NCI-H446 treated with DMSO at 0.1 percent for 48 hours (cell line): ENCODE measurements at places on chromosomes 6 and 20.

DNA sequence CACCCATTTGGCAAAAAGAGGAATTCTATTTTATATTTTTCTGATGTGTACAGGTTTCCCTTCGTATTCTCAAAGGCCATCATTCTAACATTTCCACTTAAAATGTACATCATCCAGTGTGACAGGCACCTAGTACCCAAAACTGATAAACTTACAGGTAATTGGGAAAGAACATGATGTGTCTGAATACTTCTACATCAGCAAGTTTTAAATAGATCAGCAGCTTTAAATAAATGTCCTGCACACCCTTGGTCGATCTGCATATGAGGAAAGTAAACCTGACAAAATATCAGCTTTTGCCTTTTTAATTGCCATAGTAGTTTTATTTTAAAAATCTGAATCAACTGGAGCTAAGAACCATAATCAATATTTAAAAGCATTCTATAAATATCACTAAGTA lies 26.5 kb downstream of the TOMM6 start:
- DNase-seq: no peak

GRCh38 chr6:105645958-105646357 lies 243.1 kb upstream of the PREP start:
- DNase-seq: no peak

- no peak for DNase-seq
Measured at GRCh38 chr6:105606831-105607463, 204.1 kb upstream of the PREP start.

- DNase-seq: no peak
Measured at GRCh38 chr6:158648682-158649131, 1.1 kb upstream of the SYTL3 start.

- no peak for DNase-seq
Measured at GRCh38 chr6:26660000-26660361, 435 bp upstream of the ZNF322 start.

DNA sequence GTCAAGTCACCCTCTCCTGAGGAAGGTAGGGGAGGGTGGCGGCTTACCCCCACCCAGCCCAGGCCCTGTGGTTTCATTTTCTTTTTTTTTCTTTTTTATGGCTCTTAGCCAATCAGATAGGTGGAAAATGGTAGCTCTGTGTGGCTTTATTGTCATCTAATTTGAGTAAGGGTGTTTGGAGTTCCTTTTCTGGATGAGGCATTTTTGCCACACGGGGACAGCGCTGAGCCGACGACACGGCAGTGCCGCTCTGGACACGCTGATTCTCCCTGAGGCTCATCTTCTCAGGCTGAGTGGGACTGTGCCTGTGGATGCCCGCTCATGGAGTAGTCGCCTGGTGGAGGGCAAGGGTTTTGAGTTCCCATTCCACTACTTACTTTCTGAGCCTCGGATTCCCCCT lies 37.6 kb upstream of the ANGPT4 start:
- DNase-seq: no peak

DNA sequence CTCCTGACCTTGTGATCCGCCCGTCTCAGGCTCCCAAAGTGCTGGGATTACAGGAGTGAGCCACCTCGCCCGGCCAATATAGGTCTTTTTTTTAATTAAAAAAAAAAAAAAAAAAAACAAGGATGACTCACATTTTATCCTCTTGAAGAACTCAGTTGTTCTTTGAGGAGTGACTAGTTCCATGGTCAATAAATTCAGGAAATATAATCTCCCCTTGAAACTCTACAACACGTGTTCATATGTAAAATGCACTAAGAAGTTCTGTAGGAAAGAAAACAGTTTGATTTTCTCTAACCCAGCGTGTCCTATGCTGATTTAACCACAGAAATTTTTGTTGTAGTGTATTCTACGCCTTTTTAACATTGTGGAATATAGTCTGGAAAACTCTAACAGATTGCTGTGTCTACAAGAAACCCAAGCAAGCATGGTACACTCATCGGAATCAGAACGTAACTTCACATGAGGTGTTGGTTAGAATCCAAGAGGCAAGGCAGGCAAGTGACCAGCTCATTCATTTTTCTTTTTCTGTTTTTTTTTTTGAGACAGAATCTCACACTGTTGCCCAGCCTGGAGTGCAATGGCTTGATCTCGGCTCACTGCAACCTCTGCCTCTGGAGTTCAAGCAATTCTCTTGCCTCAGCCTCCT lies 79.0 kb upstream of the ZNF217 start:
- DNase-seq: no peak

- no peak for DNase-seq
Measured at GRCh38 chr20:34986311-34987287, 30.9 kb downstream of the MYH7B start.

DNA sequence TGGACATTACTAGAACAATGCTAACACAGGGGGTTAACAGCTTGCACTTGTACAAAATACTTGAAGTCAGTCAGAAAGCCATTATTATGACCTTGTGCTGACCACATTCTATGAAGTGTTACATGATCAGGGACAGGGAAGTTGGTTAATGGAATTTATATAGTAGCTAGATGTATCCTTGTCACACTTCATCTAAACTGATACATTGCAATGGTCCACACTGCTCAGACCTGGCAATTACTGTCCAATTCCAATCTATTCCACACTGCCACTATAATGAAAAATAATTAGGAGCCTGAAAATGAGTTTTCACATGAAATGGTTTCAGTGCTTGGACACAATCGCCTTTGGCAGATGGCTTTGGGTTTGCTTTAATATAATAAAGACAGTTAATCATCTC lies 850.8 kb downstream of the EPHA7 start:
- no peak for DNase-seq

GRCh38 chr6:144919560-144919959 lies 634.4 kb downstream of the UTRN start:
- no peak for DNase-seq

- no peak for DNase-seq
Measured at GRCh38 chr20:21259346-21259745, 43.8 kb upstream of the XRN2 start.

DNA sequence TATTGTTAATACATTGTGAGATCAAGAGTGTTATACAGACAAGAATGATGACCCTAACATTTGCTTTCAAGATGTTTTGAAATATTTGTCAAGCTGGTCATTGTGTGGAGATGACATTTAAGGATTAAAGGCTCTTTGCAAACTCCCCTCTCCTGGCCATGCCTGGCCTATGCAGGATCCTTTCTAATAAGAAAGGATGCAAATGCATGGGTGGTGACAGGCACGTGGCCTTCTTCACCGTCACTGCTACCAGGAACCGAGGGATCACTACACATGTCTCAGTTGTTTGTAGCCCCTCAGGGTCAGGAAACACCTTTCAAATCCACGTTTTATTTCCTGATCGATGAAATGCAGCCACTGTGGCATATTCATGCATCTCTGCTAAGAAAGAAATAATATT lies 419.7 kb downstream of the PRKN start:
- no peak for DNase-seq

DNA sequence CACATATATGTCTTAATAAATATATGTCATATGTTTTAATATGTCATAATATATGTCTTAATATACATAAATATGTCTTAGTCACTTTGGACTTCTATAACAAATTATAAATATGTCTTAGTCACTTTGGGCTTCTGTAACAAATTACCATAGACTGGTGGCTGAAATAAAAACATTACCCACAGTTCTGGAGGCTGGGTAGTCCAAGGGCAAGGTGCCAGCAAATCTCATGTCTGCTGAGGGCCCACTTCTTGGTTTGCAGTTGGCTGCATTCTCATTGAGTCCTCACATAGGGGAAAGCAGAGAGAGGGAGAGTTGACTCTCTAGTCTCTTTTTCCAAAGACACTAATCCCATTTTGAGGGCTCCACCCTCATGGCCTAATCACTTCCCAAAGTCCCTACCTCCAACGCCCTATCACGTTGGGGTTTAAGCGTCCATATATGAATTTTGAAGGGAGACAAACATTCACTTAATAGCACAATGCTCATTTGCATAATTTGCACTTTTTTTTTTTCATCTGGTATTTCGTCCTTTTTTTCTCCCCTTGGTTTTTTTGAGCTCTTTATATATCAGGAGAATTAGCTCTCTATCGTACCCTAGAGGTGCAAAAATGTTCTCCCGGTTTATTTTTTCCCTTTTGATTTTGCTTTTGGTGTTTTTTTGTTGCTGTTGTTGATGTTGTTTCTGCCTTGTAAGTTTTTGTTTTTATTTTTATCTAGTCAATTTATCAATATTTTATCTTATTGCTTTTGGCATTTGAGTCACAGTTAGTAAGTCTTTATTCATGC lies 266.4 kb downstream of the PLCB1 start:
- DNase-seq: no peak

DNA sequence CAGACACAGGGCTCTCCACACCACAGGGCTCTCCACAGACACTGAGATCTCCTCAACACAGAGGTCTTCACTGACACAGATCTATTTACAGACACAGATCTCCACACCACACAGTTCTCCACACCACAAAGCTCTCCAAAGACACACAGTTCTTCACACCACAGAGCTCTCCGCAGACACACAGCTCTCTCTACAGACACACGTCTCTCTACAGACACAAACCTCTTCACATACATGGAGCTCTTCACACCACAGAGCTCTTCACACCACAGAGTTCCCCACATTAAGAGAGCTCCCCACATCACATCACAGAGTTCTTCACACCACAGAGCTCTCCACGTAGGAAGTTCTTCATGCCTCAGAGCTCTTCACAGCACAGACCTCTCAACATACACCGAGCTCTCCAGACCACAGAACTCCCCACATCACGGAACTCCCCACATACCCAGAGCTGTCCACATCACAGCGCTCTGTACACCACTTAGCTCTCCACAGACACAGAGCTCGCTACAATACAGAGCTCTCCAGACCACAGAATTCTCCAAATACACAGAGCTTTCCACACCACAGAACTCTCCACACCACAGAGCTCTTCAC lies 53.9 kb downstream of the ERMARD start:
- no peak for DNase-seq

DNA sequence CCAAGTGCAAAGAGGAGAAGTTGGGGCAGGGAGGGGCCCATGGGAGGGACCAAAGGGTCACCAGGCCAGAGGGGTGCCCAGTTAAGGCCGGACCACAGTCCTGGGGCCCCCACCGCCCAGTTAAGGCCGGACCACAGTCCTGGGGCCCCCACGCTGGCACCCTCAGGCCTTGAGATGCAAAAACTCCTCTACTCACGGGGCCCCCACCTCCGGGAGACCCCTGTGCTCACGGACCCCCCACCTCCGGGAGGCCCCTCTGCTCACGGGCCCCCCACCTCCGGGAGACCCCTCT lies 16.9 kb downstream of the KCNQ2 start:
- DNase-seq: no peak

DNA sequence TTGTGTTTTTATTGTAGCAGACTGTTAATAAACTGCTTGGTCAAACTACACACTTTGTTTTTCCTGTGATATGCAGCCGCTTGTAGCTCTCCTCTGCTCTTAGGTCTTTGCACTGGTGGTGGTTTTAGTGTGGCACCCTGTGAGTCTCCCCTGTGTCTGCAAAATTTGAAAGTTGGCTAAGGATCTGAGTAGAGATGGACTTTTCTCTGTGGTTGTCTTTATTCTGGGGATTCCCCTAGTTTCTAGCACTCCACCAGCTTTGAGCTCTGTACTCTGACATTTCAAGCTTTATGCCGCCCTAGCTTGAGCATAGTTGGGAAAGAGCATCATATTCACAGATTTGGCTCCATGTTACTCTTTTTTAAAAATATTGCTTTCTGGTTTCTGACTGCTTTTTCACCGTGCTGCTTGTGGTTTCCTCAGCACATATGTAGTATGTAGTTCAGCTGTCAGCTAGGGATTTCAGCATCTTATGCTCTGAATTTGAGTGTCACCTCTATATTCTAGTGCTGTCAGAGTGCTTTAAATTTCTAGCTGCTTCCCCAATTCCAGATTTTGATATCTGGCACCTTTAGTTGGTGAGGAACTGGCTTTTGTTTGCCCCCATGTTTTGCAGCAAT lies 25.4 kb downstream of the CDYL start:
- no peak for DNase-seq

DNA sequence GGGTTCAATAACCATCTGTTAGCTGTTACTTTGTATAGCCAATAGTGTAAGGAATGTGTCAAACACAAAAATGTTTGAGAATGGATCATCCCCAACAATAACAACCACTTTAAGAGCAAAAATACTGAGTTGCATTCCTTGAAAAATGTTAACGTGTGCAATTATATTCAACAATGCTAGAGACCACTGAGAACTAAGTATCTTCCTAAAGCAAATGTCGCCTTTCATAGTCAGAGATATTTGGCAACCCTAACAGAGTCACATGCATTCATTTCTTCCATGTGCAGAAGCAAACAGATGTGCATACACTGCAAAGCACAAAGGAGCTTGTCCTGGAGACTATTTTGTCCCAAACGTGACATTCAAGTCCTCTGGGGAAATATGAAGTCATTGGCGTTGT lies 448.6 kb downstream of the GJA1 start:
- no peak for DNase-seq

DNA sequence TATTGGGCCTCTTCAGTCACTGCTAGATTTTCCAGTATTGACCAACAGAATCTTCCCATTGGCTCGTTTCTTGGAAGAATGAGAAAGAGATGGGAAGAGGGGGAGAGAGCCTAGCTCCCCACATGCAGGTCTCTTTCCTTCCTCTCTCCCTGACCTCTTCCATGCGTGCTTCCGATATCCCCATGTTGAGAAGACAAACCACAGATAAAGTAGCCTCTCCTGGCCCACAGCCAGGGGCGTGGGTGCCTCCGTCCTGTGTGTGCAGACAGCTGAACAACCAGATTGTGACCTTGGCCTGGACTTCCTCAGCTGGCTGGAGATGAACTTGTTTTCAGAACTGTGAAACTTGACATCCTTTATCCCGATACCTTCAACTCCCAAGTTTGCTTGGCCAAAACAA lies 71.0 kb downstream of the EDN3 start:
- DNase-seq: no peak

GRCh38 chr6:47072667-47073066 lies 30.5 kb upstream of the ADGRF1 start:
- DNase-seq: no peak

DNA sequence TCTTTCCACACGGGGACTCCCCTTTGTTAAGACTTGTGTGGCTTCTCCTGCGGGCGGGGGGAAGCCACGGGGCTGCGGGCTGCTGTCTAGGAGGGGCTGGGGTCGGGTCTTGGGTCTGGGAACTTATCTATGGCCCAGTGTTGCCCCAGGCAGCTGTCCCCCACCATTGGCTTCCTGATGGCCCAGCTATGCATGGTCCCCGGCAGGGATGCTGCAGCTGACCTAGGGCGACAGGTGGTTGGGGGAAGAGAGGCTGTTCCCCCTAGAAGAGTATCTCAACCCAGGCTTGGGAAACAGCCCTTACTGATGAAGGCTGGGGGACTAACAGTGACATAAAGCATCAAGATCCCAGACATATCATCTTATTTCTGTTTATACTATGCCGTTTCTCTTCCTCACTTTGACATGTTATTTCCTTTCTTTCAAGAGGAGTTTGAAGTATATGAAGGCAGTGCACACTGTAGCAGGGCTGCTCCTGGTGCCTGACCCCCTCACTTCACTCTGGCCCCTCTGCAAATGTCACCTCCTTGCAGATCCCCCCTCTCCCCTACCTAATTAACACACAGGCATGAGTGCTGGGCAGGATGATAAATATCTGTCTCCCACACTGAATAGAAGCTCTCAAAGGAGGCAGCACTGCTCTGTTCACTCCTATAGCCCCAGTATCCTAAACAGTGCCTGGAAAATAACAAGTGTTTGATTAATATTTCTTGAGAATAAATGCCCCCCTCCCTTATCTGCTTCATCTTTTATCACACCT lies 87.0 kb downstream of the HIVEP2 start:
- DNase-seq: no peak
